ENCODE measurements at places on chromosomes 1 and 21.

DNA sequence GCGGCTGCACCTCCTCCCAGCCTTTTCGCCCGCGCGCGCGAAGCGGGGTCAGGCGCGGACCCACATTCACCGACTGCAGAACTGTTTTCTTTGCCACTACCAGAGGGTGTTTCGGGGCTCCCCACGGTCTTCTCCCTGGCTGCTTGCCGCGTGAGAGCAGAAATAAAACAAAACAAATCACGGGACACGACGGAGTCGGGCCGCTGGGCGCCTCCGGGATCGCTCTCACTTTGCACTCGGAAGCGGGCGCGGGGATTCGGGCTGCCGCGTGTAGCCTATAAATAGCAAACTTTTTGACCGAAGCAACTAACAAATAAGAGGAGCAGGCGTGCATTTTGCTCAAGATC, 412.3 kb upstream of the ESRRG start:
- no peak for DNase-seq

DNA sequence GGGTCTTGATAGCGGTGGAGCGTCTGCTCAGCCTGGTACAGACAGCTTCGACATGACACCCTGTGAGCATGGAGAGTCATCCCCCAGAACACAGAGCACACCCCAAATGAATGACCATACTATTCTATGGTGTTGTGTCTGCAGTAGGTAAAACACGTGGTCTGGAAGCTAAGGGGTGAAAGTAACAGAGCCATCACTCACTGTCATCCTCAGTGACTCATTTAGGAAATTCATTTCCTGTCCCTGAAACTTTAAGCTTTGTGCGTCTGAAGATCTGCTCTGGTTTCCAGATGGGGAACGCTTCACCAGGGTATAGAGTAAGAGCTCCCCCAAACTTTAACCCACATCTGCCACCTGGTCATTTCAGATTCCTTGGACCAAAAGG, 94.8 kb upstream of the DISP3 start:
- no peak for DNase-seq

DNA sequence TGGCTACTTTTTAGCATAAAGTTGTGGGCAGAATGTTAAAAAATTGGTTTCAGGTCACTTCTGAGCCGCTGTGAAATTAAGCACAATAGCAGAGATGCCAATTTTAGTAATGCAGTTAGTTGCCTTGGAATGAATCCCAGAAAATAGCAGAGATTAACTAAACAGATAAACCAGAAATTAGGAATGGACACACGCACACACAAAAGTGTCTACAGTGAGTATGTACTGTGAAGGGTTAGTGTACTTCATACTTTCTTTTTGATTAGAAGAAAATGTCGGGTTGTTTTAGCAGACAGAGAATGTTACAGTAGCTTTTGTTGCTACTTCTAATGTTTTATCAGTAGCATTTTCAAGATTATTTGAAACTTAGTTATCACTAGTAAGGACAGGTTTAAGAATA, 106.7 kb downstream of the LEPR start:
- DNase-seq, result no peak

DNA sequence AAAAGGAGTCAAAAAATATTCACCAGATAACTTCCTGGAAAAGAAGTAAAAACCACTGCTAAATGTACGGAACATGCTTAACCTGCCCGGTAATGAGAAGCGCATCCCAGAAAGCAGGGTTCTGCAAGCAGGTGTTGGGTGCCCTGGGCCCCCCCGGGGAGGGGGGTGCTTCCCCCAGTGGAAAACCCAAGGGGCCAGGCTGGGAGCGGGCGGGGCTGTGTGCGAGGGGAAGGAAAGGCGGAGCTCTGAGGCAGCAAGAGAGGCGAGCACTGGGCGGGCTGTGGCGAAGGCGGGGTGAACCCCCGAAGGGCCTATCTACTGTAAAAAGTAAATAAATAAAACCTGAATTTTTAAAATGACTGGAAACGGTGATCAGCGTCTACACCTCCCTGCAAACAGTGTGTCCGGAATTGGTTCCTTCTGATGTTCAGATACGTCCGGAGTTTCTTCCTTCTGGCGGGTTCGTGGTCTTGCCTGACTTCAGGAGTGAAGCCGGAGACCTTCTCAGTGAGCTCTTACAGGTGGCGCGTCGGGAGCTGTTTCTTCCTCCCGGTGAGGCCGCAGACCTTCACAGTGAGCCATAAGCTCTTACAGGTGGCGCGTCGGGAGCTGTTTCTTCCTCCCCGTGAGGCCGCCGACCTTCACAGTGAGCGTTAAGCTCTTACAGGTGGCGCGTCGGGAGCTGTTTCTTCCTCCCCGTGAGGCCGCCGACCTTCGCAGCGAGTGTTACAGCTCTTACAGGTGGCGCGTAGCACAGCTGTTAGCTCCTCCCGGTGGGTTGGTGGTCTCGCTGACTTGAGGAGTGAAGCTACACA, 13.4 kb downstream of the FTCD start:
- no peak for DNase-seq

- no peak for DNase-seq
Observed at GRCh38 chr1:157115851-157116736, 16.5 kb upstream of the ETV3L start.

DNA sequence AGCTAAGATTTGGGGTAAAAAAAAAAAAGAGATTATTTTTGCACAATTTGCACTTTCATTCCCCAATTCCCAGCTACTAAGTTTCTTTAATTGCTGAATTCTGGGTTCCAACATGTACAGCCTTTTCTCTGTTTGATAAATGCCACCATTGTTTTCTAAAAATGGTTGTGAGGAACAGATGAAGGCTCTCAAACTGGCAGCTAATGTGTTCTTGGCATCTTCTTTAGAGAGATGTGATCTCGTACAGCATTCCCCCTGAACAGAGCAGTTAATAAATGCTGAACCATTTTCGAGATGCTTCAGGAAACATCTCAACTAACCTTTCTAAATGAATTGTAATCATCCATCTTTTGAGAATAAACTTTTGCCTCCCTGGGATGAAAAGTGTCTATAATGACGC, 107.9 kb upstream of the DYNLT5 start:
- no peak for DNase-seq

DNA sequence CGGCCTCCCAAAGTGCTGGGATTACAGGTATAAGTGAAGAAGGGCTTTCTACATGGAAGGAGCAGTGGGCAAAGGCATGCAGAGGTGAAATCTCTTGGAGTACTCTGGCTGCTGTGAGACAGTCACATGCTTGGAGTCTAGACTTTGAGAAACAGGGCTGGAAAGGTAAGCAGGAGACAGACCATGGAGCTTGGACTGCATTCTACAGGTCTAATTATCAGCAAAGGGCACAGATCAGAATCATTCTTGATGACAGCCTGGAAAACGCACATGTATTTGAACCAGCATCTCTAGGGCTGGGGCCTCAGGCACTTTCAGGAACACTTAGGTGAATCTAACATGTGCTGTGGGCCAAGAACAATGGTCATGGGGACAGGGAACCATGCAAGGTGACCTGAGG, 7.3 kb upstream of the PRELP start:
- no peak for DNase-seq

GRCh38 chr1:47590523-47591225, 152.8 kb downstream of the FOXD2 start:
- DNase-seq, result no peak

DNA sequence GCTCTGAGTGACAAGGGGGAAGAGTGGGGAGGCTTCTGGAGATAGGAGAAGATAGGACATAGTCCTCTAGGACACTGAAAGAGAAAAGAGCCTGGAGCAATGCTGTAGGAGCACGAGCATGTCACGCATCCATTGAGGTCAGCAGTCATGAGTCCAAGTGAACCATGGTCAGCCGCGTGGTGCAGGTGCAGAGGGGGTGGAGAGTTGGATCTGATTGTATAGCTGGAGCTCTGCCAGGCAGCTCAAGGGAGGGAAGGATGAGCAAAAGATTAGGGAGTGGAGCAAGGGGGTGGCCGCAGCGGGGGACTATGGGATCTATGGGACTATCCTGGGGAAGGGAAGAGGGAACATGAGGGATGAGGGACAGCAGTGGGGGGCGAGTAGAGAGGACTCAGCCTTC, 14.0 kb downstream of the PADI1 start:
- DNase-seq, result no peak

- no peak for DNase-seq
Observed at GRCh38 chr21:39737376-39738000, 7.5 kb upstream of the IGSF5 start.

DNA sequence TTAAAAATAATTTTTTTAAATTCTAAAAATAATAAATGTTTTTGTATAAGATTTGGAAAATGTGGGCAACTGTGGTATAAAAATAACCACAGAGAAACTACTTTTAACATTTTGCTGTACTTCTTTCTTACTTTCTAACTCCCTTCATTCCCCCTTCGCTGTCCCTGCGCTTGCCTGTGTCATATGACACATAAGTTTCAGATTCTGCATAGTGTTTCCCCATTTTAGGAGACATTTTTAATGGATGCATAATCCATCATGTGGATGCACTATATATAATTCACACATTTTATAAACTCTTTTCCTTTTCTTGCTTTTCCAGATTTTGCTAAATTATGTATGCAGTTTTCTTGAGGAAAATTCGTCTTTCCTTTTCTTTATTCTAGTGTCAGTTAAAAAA, 16.3 kb downstream of the ATG4C start:
- DNase-seq, result no peak

GRCh38 chr1:18819203-18819602, 40.3 kb downstream of the TAS1R2 start:
- no peak for DNase-seq

- DNase-seq, result no peak
Observed at GRCh38 chr1:201493757-201494617, 12.9 kb downstream of the CSRP1 start.

GRCh38 chr1:63890468-63890867, 116.7 kb downstream of the ROR1 start:
- no peak for DNase-seq

GRCh38 chr21:38534591-38534990, 36.3 kb upstream of the ERG start:
- no peak for DNase-seq

- no peak for DNase-seq
Observed at GRCh38 chr1:191804311-191804710, 354.0 kb upstream of the RGS18 start.

DNA sequence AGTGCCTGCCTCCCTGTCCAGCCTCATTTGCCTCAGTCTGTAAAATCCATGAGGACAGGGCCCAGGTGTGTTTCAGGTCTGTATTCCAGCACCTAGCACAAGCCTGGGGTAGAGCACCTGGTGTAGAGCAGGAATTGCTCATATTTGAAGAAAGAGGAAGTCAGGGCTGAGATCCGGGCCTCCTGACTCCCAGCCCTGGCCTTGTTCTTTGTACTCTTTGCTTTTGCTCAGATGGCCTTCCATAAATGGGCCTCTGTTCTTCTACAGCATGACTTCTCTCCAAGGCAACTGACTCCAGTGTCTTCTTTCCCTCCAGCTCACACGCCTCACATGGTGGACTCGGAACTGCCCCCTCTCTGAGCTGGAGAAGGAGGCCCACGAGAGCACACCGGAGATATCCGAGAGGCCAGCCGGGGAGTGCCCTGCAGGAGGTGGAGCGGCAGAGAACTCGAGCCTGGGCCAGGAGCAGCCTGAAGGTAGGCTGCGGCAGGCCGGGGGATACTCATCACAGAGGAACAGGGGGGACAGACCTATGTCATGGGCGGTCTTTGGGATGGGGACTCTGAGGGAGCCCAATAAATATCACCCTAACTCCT, 19.7 kb downstream of the SLC5A9 start:
- no peak for DNase-seq

- DNase-seq, result no peak
Observed at GRCh38 chr1:117606649-117607430, 992 bp downstream of the TENT5C start.

DNA sequence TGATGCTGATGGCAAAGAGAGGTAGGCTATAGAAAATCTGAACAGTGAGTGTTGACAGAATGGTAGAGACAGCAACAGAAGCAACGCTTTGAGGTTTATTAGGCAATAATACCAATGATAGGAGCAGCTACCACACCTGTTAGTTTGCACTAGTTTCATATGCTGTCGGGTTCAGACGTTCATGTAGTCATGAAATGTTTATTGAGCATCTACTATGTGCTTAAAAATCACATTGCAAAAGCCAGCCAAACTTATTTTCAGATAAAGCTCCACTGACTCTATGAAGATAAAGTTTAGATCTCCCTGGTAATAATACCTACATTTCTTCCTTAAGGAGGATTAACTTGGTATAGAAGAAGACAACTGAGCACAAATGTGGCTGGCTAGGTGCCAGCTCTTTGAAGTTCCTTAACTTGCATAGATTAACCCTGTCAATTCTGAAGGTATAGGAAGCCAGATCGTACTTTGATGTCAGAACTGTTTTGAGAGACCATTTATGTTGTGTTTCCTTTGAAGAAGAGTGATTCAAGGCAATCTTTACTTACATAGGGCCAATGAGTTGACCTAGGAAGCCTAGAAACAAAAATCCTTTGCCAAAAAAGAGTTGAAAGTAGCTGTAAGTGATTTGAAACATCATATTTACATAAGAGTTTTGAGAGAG, 71.5 kb downstream of the DISP1 start:
- DNase-seq, result no peak

GRCh38 chr1:175522880-175523279, 220.5 kb downstream of the TNR start:
- no peak for DNase-seq

DNA sequence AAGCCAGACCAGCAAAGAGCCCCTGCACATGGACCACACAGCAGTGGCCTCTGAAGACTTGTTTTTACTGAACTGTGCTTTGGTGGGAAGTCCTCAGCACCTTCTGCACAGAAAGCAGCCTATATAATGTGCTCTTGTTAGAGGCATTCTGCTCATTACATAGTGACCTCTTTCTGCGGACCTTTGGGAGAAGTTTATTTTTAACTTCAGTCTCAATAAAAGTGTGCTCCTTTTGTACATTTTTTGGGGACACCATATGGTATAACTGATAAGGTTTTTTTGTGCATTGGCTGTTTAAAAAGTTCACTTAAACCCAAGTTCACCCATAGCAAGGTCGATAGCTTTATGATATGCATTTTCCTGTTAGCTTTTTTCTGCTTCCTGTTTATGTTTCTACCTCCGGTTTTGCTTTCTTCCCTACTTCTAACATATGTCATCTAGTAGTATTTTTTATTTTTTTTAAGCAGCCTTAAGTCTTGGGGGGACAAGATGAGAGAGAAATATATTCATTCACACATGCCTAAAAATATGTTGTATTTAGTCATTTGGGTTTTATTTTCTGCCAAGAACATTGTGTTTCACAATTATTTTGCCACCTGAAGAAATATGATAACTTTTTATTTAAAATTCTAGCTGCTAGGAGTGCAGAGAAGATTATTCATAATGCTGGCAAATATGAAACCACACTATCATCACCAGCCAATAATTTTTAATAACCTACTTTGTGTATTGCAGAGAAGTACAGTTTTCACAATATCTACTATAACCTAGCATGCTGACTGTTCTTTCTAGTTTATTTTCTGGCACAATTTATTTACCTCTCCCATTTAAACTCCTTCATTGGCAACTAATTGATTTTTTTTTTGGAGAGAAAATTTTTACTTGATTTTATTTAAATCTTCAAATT, 22.9 kb upstream of the SLC19A2 start:
- no peak for DNase-seq

Measured in HuH-7 (cell line).